Glutamatergic neuron (in vitro differentiated cells): ENCODE measurements at places on chromosomes 6 and 20.

- DNase-seq = peak; percentile 84
- H3K4me3 ChIP-seq = peak within 1 kb of the TSS; percentile 86
- peaks cover 4% of the 10 kb centered on the region for H3K27me3 ChIP-seq
- peak within 1 kb of the TSS; percentile 17 for H3K27ac ChIP-seq
- no peaks in the 10 kb centered on the region for H3K4me1 ChIP-seq
- H3K36me3 ChIP-seq = no peaks in the 10 kb centered on the region
These were observed at the start of gene RAB22A for GRCh38 chr20:58309591-58310290. RAB22A (plus strand) TSS chr20:58309715; CDS start chr20:58309977, 262 bp downstream.

DNA sequence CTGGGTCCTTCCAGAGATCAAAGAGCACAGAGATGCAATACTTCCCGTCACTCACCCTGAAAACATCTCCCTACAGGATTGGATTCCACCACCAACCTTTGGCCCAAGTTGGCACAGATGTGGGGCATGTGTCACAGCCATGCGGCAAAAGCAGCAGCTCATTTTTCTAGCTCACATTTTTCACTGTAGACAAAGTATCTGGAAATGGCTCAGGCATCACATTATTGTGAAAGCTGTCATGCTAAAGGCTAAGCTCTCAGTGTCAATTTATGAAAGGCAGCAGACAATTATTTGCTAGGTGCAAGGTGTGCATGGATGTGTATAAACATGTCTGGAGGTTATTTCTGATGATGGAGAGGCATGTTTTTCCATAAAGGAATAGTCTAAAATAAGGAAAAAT lies 248.8 kb upstream of the PRND start:
- H3K27me3 ChIP-seq = peaks cover 2% of the 10 kb centered on the region
- no peak for DNase-seq
- H3K36me3 ChIP-seq = no peaks in the 10 kb centered on the region
- H3K4me3 ChIP-seq = no peak overlapping the region
- no peak overlapping the region for H3K27ac ChIP-seq
- H3K4me1 ChIP-seq = no peaks in the 10 kb centered on the region

DNA sequence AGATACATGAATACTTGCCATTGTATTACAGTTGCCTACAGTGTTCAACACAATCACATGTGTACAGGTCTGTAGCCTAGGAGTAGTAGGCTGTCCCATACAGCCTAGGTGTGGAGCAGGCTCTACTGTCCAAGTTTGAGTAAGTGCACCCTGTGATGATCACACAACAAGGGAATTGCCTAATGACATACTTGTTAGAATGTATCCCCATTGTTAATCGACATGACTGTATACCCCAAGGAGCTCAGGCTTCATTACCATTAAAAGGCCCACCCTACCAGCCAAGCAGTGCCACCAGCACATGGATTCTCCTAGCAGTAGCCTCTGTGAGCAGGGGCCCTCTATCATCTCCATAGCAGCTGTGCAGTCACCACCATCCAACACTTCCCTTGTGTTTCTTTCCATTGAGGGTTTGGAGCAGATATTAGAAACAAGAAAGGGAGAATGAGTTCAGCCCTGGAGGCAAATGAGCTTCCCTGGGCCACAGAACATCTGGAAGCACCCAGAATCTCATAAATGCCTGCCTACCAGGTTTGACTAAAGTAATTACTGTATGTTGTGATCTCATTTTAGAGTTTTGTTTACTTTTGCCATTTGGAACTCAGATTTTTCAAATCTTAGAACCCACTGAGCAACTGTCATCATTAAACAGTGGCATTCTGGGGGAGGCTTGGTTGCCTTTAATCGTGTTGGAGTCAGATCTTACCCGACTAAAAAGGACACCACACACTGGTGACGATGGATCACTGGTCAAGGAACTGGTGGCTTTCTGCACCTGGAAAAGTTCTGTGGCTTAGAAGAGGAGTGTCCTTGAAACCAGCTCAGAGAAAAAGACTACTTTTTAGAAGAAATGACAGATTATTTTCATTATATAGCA lies 104.9 kb downstream of the TULP4 start:
- H3K27ac ChIP-seq = no peak overlapping the region
- peaks cover 23% of the 10 kb centered on the region for H3K4me1 ChIP-seq
- no peak overlapping the region for H3K4me3 ChIP-seq
- peaks cover 2% of the 10 kb centered on the region for H3K36me3 ChIP-seq

GRCh38 chr6:12386816-12387215 lies 96.7 kb downstream of the EDN1 start:
- H3K27me3 ChIP-seq = no peaks in the 10 kb centered on the region
- H3K36me3 ChIP-seq = peaks cover 5% of the 10 kb centered on the region
- no peak for DNase-seq
- no peak overlapping the region for H3K4me3 ChIP-seq

- no peak overlapping the region for H3K27ac ChIP-seq
- H3K4me1 ChIP-seq = peaks cover 4% of the 10 kb centered on the region
- H3K27me3 ChIP-seq = peaks cover 5% of the 10 kb centered on the region
- no peak for DNase-seq
- H3K36me3 ChIP-seq = no peaks in the 10 kb centered on the region
These were observed 5.4 kb downstream of the LY86 start for GRCh38 chr6:6593867-6594468.

DNA sequence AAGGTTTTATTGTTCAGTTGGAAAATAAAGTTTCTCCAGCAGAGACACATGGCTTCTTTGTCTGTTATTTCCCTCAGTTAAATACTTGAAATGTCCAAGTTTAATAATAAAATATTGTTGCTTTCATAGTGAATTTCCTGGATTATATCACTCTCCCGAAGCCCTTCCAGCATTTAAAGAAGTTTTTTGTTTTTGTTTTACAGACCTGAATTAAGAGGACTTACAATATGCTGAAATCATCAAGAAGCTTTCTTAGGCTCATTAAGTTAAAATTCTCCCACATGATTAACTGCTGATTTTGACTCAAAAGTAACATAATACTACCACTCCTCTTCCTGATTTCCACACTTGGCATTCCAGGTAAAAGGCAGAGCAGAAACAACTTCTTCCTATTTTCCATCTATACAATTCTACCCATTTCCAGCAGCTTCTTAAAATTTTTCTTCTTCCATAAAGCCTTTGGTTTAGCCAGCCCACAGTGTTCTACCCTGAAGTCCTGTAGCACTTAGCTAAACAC lies 35.8 kb downstream of the PDSS2 start:
- DNase-seq = no peak
- H3K27me3 ChIP-seq = peaks cover 1% of the 10 kb centered on the region
- H3K27ac ChIP-seq = no peak overlapping the region

- no peak for DNase-seq
- no peak overlapping the region for H3K27ac ChIP-seq
- no peak overlapping the region for H3K4me3 ChIP-seq
- peaks cover 1% of the 10 kb centered on the region for H3K27me3 ChIP-seq
- peaks cover 5% of the 10 kb centered on the region for H3K36me3 ChIP-seq
These were observed 20.1 kb downstream of the PSMB1 start for GRCh38 chr6:170532867-170533488.

- no peaks in the 10 kb centered on the region for H3K36me3 ChIP-seq
- no peak overlapping the region for H3K27ac ChIP-seq
- H3K27me3 ChIP-seq = no peaks in the 10 kb centered on the region
- no peak overlapping the region for H3K4me3 ChIP-seq
- no peak for DNase-seq
These were observed 128.9 kb downstream of the KIF13A start for GRCh38 chr6:17858584-17858983.

- no peaks in the 10 kb centered on the region for H3K36me3 ChIP-seq
- peaks cover 3% of the 10 kb centered on the region for H3K27me3 ChIP-seq
- H3K4me3 ChIP-seq = no peak overlapping the region
- H3K27ac ChIP-seq = no peak overlapping the region
These were observed 107.9 kb upstream of the NXT1 start for GRCh38 chr20:23242556-23243180.

- no peaks in the 10 kb centered on the region for H3K4me1 ChIP-seq
- H3K4me3 ChIP-seq = no peak overlapping the region
- H3K27ac ChIP-seq = no peak overlapping the region
- no peaks in the 10 kb centered on the region for H3K36me3 ChIP-seq
- H3K27me3 ChIP-seq = no peaks in the 10 kb centered on the region
These were observed 22.3 kb upstream of the EYA4 start for GRCh38 chr6:133218852-133219251.

- DNase-seq = no peak
- no peaks in the 10 kb centered on the region for H3K4me1 ChIP-seq
- H3K27ac ChIP-seq = no peak overlapping the region
- no peak overlapping the region for H3K4me3 ChIP-seq
- peaks cover 3% of the 10 kb centered on the region for H3K27me3 ChIP-seq
These were observed 108.2 kb downstream of the CDH26 start for GRCh38 chr20:60066438-60066823.

DNA sequence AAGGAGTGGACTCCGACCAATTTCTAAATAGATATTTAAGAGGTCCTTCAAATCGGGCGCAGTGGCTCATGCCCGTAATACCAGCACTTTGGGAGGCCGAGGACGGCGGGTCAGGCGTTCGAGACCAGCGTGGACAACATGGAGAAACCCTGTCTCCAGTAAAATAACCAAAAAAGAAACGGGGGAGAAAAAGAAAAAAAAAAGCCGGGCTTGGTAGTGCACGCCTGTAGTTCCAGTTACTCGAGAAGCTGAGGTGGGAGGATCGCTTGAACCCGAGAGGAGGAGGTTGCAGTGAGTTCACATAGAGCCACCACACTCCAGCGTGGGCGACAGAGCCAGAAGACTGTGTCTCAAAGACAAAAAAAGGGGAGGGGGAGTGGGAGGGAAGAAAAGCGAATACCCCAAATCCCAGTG lies 53.3 kb upstream of the HFE start:
- H3K4me1 ChIP-seq = peaks cover 9% of the 10 kb centered on the region
- no peaks in the 10 kb centered on the region for H3K36me3 ChIP-seq
- peaks cover 4% of the 10 kb centered on the region for H3K27me3 ChIP-seq
- peak overlapping the region; percentile 97 for H3K4me3 ChIP-seq
- peak overlapping the region; percentile 84 for H3K27ac ChIP-seq
- no peak for DNase-seq

DNA sequence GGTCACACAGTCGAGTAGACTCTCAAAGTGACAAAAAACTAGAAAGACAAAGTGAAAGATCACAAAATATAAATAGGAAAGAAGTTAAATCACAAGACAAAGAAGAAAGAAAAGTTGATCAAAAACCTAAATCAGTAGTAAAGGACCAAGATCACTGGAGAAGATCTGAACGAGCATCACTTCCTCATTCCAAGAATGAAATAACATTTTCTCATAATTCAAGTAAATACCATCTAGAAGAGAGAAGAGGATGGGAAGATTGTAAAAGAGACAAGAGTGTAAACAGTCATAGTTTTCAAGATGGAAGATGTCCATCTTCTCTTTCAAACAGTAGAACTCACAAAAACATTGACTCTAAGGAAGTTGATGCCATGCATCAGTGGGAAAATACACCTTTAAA lies 31.6 kb upstream of the GJA10 start:
- no peaks in the 10 kb centered on the region for H3K27me3 ChIP-seq
- DNase-seq = no peak
- no peaks in the 10 kb centered on the region for H3K4me1 ChIP-seq
- H3K27ac ChIP-seq = no peak overlapping the region
- peaks cover 7% of the 10 kb centered on the region for H3K36me3 ChIP-seq
